ENCODE measurements at places on chromosomes 1 and 21. TPM values are rescaled to one million over a fixed set of nuclear protein-coding genes. Genes with fewer than 3 reads are reported as not detected.

- DNase-seq = peak; percentile 6
These were observed 1211.9 kb downstream of the MRPL39 start for GRCh38 chr21:24395320-24395923.

The CHODL gene
- under 0.01 TPM for total RNA-seq

GRCh38 chr1:46613661-46614603 is 2.7 kb downstream of the MOB3C start:
- peak; percentile 76 for DNase-seq

DNA sequence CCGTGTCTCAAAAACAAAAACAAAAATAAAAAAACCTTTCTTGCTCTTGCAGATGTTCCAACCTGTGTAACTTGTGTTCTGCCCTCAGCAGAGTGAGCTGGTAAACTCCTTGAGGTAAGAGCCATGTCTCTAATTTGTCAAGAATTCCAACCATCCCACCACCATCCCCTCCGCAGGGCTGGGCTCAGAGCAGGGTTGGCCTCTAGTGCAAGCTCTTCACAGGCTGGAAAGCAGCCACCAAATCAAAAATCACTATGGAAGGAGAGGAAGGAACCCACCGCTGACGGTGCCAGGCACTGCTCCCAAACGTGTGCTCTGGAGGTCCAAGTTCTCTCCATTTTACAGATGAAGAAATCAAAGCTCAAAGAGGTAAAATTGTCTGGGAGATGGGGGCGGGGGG is 9.4 kb downstream of the PLEKHA6 start:
- no peak for DNase-seq

DNA sequence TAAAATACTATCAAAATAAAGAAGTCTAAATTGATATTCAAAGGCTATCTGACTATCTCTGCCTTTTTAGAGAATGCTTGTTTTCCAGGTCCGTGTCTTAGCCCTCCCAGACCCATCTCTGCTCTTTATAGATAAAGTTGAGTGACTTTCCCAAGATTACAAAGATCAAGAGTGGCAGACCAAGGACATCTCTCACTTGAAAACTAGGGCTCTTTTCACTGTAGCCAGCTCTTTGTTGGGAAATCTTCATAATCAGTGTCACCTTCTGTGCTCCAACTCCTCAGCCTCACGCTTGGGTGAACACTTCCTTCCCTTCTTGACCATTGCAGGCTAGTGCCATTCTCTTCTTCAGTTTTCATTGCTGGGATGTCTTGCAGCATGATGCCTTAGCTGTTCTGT is 211.1 kb downstream of the PBX1 start:
- DNase-seq = no peak

DNA sequence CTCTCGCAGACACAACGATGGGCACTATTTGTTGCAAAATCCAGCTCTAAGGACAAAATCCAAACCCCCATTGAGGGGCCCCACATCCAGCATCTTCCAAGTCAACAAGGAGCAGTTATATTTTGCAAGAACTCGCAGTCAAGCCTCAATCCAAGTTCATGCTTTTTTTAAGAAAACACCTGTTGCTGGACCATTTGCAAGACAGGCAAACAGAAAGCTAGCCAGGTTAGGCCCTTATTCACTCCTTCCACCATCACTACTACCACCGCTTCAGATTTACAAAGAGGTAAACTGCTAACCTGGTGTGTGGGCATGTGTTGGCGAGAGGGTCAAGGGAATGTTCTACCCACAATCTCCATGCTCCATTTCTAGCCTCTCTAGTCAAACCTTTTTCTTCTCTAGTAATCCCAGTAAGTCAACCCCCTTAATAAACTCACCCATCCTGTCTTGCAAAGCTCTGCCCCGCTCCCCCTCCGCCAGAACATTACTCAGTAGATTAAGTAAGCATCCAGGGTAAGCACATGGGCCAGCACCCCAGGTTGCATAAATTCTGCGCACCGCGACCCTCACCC is 703 bp downstream of the ERI3 start:
- peak; percentile 23 for DNase-seq

GRCh38 chr1:244406337-244406736 is 45.4 kb downstream of the ADSS2 start:
- no peak for DNase-seq

The CTSS gene
- total RNA-seq = 2.6 TPM

The FMO2 gene
- 125 TPM for total RNA-seq

- DNase-seq = no peak
These were observed 167.4 kb downstream of the URB2 start for GRCh38 chr1:229793488-229793887.

DNA sequence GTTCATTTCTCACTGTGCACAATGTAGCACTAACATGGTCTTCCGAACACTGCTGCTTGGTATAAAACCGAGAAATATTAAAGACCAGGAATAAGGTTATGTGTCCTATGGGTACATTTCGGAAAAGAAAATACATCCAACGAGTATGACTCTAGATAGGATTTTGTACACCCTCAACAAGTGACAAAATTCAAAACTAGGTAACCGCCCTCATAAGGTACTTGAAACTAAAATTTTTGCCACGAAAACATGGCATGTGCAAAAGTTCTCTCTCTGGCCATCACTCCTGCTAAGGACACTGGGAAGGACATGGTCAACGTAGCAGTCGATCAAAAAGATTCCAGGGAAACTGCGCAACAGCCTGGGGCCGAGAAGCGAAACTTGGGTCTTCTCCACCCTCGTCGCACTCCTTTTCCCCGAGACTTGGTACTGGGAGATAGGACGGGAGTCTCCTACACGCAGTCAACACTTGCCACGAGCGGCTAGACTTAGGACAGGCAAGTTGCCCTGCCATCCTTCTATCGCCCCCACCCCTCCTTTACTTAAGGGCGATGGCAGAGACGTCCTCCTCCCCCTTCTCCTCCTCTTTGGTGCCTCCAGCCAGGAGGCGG is 338 bp upstream of the TOR1AIP1 start:
- DNase-seq = peak; percentile 94

- DNase-seq = peak; percentile 36
These were observed 64.2 kb downstream of the ACOT7 start for GRCh38 chr1:6329396-6329795.

DNA sequence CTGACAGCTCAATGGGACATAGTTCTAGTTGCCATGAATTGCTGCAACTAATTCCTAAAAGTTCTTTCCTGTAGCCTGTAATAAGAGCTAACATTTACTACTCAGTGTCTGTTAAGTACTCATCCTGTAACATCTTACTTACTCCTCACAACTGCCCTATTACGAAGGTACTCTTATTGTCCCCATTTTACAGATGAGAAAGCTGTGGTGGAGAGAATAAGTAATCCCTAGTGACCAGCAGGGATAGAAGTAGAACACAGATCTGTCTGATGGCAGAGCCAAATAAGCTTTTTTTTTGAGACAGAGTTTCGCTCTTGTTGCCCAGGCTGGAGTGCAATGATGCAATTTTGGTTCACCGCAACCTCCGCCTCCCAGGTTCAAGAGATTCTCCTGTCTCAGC is 3.1 kb downstream of the STK40 start:
- no peak for DNase-seq

GRCh38 chr1:48470481-48470855 is 1.5 kb downstream of the SPATA6 start:
- peak; percentile 47 for DNase-seq

- DNase-seq = no peak
These were observed 37.6 kb downstream of the MRPL39 start for GRCh38 chr21:25569711-25570110.

DNA sequence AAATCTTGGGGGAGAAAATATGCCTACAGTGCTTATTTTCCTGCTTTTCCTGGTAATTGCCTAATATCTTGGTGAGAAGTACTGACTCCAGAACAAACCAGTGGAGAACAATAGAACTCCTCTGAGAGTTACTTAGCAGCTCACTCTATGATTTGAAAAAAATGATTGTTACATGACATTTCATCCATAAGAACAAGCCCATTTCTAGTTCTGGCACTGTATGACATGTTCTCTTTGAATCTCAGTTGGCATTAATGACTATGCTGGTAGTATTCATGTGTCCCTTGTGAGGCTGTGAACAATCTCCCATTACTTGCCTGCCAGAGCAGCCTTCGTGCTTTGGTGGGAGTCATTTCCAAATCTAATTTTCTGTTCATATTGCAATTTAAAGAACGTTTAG is 58.0 kb downstream of the CLIC4 start:
- no peak for DNase-seq

- DNase-seq = peak; percentile 11
These were observed 107.3 kb upstream of the RUNX3 start for GRCh38 chr1:25037174-25038074.

GRCh38 chr1:13451399-13451965 is 41.2 kb downstream of the PRAMEF20 start:
- DNase-seq = no peak

GRCh38 chr1:36910886-36911540 is 123.3 kb downstream of the GRIK3 start:
- DNase-seq = no peak

GRCh38 chr21:35120631-35121180 is 71.6 kb upstream of the RUNX1 start:
- no peak for DNase-seq

The CFHR2 gene
- total RNA-seq = not detected

GRCh38 chr1:236509647-236510401 is 14.0 kb upstream of the LGALS8 start:
- no peak for DNase-seq

The CAMK2N1 gene
- total RNA-seq = 79.9 TPM

- DNase-seq = peak; percentile 39
These were observed 6.1 kb downstream of the NUP210L start for GRCh38 chr1:154148807-154149206.

- no peak for DNase-seq
These were observed 123.7 kb downstream of the MATN1 start for GRCh38 chr1:30599721-30600120.

- peak; percentile 40 for DNase-seq
These were observed 17.0 kb upstream of the GPR37L1 start for GRCh38 chr1:202105571-202106339.

GRCh38 chr1:179867493-179868330 is 9.9 kb downstream of the TOR1AIP2 start:
- DNase-seq = peak; percentile 32

Data from fibroblast of lung (primary cell).